Stimulated activated CD8-positive, alpha-beta memory T cell treated with anti-CD3 and anti-CD28 coated beads, Interleukin-7, amount 100 ng/mL, for 4 hours (primary cell): ENCODE measurements at places on chromosomes 13 and 19.

DNA sequence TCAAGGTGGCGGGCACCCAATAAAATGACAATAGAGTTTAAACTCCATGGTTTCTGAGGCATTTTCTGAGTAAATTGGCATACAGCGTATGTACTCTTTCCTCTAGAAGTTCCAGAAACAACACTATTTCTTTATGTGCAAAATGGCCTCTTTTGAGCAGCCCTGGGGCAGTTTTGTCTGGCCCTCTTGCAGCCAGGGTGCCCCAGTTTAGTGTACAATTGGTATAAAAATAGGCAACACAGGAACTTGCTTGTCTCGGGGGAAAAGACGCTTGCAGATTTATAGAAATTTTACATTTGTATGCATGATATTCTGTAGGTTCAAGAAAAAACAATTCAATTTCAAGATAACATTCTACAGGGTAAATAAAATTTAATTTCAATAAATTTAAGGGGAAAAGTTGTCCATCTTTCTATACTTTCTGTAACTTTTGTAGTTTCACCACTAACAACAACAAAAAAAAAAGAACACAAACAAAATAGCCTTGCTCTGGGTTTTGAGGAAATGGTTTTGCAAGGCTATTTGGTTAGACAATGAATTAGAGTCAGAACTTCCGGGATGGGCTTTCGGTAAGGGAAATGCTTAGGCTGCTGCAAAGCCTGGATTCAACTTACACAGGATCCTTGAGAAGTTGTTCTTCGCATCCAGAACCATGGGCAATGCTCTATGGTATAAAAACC, 45.3 kb downstream of the LRCH1 start:
- no peak for DNase-seq

GRCh38 chr19:10044390-10044789, 31.1 kb downstream of the RDH8 start:
- DNase-seq = no peak

DNA sequence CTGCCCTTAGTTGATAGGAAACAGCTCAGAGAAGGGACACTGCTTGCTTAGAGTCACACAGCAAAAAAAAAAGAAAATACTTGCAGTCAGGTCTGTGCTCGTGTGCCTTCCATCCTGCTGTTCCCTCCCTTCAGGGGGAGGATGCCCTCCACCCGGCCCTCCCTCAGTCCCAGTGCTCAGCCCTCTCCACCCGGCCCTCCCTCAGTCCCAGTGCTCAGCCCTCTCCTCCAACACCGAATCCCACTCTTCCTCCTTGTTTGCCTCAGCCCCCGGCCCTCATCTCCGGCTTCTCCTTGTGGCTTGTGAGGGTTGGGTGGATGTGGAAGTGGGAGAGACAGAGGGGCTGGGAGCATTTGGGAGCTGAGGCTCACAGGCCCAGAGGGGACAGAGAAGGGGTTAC, 5.8 kb downstream of the TFPT start:
- no peak for DNase-seq

GRCh38 chr19:8462571-8462970, 17.8 kb downstream of the HNRNPM start:
- no peak for DNase-seq

- DNase-seq = no peak
Observed at GRCh38 chr13:36068566-36068965, 62.6 kb downstream of the DCLK1 start.
